ENCODE measurements at places on chromosomes 7 and 10. TPM values are rescaled to one million over a fixed set of nuclear protein-coding genes. Genes with fewer than 3 reads are reported as not detected.

- DNase-seq, result peak; percentile 92
Observed at GRCh38 chr7:32506266-32507054, 11.2 kb downstream of the AVL9 start.

GRCh38 chr7:37011151-37011890 is 287.0 kb upstream of the AOAH start:
- no peak for DNase-seq

GRCh38 chr7:936386-937054 is 18.0 kb downstream of the ADAP1 start:
- no peak for DNase-seq

GRCh38 chr10:78385599-78385998 is 351.9 kb downstream of the RPS24 start:
- no peak for DNase-seq

Gene AGBL3
- total RNA-seq, result 1.8 TPM

Gene HOGA1
- total RNA-seq, result 0.13 TPM

DNA sequence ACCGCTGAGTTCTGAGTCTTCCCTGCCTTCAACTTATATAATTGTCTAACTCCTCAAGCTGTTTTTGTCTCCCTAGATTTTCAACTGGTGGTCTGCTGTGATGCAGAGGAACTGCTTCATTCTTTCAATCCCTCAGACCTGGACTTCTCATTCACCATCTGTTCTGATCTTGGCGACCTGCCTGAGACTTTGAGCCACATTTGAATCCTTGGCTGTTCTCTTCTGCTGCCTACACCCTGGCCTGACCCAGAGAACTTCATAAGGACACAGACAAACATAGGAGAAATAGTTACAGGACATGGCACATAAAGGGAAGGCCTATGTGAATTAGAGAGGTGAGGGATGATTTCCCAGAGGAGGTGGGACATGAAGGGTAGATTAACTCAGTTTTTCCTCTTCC is 326.7 kb downstream of the PTEN start:
- no peak for DNase-seq

GRCh38 chr7:153354071-153354470 is 594.5 kb downstream of the ACTR3B start:
- DNase-seq, result no peak

- DNase-seq, result no peak
Observed at GRCh38 chr7:30877015-30877769, 34.5 kb upstream of the AQP1 start.

DNA sequence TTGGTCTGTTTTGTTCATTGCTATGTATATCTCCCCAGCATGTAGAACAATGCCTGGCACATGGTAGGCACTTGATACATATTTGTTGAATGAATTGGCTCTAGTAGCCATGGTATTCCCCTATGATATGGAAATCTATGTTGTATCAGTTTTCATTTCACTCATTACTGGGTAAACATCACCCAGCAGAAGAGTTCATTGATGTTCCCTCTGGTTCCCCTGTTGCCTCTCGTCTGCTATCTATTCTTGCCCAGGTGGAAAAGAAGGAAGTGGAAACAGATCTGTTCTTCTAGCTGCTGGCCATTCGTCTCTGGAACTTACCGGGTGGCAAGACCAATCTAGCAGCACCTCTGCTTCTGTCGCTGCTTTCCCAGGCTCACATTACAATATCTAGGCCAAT is 71.5 kb downstream of the LRRC4 start:
- DNase-seq, result no peak

DNA sequence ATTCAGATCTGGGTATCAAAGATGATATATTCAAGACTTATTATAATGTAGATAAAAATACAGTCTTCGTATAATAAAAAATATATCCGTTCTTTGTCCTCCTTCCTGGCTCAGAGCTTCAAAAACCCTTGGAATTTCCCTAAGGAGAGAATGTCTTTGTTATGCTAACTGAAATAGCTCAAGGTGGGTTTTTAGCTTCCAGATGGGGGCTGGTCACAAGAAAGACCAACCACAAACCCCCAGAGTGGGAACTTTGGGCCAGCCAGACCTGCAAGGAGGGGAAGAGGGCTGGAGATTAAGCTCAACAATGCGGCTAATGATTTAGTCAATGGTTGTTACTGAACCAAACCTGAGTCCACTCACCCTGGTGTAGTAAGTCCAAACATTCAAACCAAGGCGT is 196.4 kb downstream of the SDHAF3 start:
- no peak for DNase-seq

GRCh38 chr7:158620418-158620817 is 32.8 kb upstream of the PTPRN2 start:
- DNase-seq, result no peak

DNA sequence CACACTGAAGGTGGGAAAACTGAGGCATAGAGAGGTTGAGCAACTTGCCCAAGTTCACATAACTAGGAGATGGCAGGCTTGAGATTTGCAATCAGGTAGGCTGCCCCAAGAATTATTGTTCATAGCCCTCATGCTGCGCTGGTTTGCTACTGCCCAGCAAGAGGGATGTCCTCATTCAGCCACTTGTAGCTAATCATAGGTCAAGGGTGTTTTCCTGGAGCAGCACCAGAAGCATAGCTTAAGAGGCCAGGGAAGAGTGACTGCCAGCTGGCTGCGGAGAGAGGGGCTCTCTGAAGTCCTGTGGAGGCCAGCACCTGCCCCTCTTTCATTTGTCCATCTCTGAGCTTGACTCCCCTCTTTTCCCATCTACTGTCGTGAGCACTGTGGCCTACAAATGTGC is 15.0 kb downstream of the CDHR3 start:
- DNase-seq, result no peak

- no peak for DNase-seq
Observed at GRCh38 chr10:18533896-18534295, 117.5 kb downstream of the NSUN6 start.

GRCh38 chr7:135792866-135793265 is 44.3 kb upstream of the FAM180A start:
- DNase-seq, result no peak

GRCh38 chr10:75211007-75211691 is 553 bp downstream of the VDAC2 start:
- peak; percentile 74 for DNase-seq

Gene DENND2A
- not detected for total RNA-seq

DNA sequence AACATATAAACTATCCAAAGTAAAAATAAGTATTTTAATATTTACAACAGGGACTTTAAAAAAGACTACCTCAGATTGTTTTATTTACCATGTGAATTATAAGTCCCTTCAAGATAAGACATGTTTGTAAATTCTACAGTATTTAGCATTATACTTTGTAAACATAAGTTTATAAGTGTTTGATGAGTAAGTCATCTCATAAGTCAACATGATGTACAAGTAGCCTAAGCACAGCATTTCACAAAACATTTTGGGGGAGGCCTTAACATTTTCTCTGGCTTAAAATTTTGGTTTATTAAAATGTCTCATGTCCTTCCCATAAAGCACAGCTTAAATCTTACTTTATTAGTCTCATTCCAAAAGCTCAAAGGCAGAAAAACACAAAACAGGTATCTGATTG is 15.4 kb downstream of the EPC1 start:
- peak; percentile 67 for DNase-seq

Gene SAMD9
- total RNA-seq, result 5.5 TPM

Gene FEZF1
- not detected for total RNA-seq

Gene NEUROD6
- not detected for total RNA-seq

DNA sequence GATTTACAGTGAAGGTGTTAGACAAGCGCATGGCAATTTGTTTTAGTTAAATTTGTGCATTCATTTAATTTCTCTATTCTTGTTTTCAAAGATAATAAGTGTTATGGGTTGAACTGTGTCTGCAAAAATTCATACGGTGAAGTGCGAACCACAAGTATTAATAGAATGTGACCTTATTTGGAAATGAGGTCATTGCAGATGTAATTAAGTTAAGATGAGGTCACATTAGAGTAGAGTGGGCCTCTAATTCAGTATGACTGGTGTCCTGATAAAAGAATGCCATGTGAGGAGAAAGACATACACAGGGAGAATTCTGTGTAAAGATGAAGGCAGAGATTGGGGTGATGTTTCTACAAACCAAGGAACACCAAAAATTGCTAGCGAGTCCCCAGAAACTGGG is 158.8 kb upstream of the SEMA3E start:
- no peak for DNase-seq

- no peak for DNase-seq
Observed at GRCh38 chr10:88879534-88880281, at the start of gene STAMBPL1. Gene STAMBPL1, plus strand, starts transcription at chr10:88880245. Its CDS starts 21,464 bp downstream, at chr10:88901709.

DNA sequence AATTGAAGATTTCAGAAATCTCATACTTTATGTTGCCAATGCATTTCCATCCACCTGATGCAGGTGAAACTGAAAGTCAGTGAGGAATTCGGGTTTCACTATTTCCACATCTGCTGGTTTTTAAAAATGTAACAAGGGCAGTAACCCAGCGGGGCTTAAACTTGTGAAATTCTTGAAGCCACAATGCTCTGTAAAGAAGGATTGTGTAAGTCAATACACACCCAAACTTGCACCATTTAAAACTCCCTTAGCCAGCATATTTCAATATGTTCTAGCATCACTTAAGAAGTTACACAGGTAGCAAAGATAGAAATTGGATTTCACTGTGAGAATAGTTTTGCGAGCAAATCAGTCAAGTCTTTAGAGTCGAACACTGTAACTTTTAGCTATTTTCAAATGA is 386.1 kb downstream of the PLXDC2 start:
- no peak for DNase-seq

Gene CYP2C19
- total RNA-seq, result 0.26 TPM

DNA sequence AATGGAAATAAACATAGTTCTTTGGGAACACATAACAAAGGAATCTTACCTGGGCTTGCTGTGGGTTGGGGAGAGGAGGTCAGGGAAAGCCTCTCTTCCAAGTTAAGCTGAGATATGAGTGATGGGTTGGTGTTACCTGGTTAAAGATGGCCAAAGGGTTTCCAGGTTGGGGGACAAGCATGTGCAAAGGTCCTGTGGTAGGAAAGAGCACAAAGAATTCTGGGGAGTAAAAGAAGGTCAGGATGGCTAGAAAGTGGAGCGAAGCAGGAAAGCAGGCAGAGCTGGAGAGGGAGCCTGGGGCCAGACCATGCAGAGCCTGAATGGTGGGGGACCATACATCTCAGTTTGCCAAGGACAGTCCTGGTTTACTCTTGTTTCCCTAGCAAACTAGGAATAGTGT is 133.2 kb downstream of the CFAP58 start:
- DNase-seq, result no peak

- DNase-seq, result no peak
Observed at GRCh38 chr7:124033095-124033806, 384 bp upstream of the TMEM229A start.

GRCh38 chr10:104563051-104563450 is 78.0 kb upstream of the SORCS3 start:
- DNase-seq, result no peak

GRCh38 chr7:25652366-25652765 is 424.1 kb upstream of the NPVF start:
- no peak for DNase-seq
